Erythroblast (primary cell): ENCODE measurements at places on chromosomes 2 and 18.

DNA sequence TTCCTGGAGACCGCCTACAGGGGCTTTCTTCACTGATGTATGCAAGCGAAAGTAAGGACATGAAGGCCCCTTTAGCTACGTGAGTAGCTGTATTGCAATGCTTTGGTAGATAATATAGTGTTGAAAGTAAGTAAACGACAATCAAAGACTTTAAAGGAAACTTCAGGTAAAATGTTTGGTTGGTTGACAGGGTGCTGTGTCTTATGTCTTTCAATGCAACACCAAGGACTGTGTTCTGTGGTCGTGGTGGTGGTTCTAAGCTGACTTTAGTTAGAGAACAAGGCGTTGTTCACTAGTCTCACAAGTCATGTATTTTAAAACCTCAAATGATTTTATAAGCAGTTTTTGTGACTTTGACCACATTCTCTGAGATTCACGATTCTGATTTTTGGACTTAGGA lies 58.0 kb upstream of the CABYR start:
- DNase-seq = no peak

DNA sequence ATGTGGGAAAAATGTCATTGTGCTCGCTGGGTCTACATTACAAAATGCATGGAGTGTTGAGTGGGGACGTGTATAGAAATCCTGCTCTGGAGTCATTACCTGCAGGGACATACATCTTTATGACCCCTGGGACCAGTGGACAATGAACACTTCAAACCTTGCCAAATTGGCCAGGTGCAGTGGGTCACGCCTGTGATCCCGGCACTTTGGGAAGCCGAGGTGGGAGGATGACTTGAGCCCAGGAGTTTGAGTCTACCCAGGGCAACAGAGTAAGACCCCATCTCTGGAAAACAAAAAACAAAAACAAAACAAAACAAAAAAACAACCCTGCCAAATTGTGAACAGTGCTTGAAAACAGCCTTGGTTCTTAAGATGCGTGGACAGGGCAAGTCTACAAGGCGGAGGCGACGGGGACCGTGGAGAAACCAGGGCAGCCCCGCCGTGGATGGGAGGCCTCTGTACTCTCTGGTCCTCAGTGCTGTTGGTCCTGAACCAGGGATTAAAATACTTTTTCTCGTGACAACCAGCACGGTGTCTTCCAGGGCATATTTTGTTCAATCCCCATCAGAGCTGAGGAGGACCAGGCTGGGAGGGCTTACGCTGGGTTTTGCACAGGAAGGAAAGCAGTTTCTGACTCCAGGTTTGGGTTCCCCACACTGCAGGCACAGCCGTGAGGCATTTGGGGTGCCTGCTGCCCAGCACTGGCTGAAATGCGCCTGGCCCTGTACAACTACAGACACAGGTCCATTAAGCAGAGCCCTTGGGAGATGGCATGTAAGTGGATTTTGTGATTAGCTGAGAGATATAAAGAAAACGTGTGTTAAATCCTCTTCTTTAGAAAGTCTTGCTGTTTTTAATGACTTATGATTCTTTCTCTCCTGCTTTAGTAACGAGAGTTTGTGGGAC lies 13.7 kb downstream of the COLEC11 start:
- DNase-seq = no peak

DNA sequence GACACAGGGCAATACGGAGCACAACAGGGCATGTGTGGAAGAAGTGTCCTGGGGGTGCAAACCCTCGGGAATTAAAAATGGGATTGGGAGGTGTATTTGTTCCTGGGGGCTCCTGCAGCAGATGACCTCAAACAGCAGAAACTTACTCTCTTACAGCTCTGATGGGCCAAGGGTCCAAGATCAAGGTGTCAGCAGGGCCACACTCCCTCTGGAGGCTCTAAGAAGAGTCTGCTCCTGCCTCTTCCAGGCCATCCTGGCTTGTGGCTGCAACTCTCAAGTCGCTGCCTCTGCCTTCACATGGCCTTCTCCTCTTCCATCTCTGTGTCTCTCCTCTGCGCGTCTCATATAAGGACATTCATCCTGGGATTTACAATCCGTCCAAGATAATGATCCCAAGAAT lies 12.4 kb upstream of the SPATA3 start:
- DNase-seq = no peak

- no peak for DNase-seq
Measured at GRCh38 chr2:158191076-158191895, 89.6 kb downstream of the UPP2 start.

DNA sequence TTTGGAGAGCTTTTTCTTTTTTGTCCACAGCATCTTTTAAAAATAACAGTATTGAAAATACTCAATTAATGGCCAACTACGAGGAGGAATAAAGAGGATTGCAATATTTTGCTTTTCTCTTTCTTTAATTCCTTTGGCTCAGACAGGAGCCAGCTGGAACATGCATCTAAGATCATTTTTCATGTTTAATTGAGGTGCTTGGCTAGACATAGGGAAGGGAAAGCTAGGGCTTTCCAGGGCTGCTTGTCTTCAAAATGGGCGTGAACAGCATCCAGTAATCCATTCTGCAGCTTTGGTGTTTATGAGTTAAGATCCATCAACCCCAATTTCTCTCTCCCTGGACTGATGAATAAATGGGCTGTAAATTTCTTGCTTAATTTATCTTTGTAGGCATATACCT lies 323.0 kb downstream of the PTPRM start:
- DNase-seq = no peak

- no peak for DNase-seq
Measured at GRCh38 chr18:72811047-72811446, 56.7 kb downstream of the NETO1 start.

DNA sequence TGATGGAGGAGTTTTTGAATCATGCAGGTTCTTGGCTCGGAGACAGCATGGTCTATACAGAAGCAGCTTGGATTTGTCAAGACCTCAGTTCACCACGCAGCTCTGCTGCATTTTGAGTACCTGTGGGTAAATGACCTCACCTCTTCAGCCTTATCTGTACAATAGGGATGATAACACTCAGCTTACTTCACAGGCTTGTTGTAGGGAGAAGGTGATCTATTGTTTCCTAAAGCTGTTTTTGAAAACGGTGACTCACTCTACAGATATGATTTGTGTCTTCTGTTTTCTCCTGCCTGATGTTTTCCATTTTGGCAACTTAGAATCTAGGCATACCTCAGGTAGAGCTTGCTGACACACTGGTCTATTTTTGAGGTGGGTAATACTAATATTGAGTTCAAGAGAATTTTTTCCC lies 80.3 kb downstream of the FMNL2 start:
- no peak for DNase-seq

- no peak for DNase-seq
Measured at GRCh38 chr2:177239053-177239452, 25.5 kb downstream of the NFE2L2 start.

- DNase-seq = no peak
Measured at GRCh38 chr2:98772536-98772935, 41.6 kb upstream of the MGAT4A start.

- peak; percentile 38 for DNase-seq
Measured at GRCh38 chr2:16671760-16672159, 6.1 kb upstream of the CYRIA start.

- no peak for DNase-seq
Measured at GRCh38 chr2:229193281-229193680, 77.8 kb downstream of the PID1 start.
